ENCODE measurements at places on chromosomes 2 and 18. TPM values are rescaled to one million over a fixed set of nuclear protein-coding genes. Genes with fewer than 3 reads are reported as not detected.

GRCh38 chr18:13273800-13274199 is 55.2 kb downstream of the LDLRAD4 start:
- no peak for DNase-seq
- peaks cover 10% of the 10 kb centered on the region for H3K27me3 ChIP-seq
- no peaks in the 10 kb centered on the region for H3K4me1 ChIP-seq
- no peak overlapping the region for H3K27ac ChIP-seq
- no peaks in the 10 kb centered on the region for H3K36me3 ChIP-seq

GRCh38 chr2:137992039-137992646 is 27.9 kb downstream of the HNMT start:
- no peaks in the 10 kb centered on the region for H3K36me3 ChIP-seq
- H3K4me3 ChIP-seq, result no peak overlapping the region
- H3K27me3 ChIP-seq, result peaks cover 2% of the 10 kb centered on the region
- no peaks in the 10 kb centered on the region for H3K4me1 ChIP-seq
- H3K27ac ChIP-seq, result no peak overlapping the region

GRCh38 chr18:78774741-78775141 is 204.9 kb upstream of the SALL3 start:
- peaks cover 2% of the 10 kb centered on the region for H3K27me3 ChIP-seq
- H3K4me3 ChIP-seq, result no peak overlapping the region
- H3K36me3 ChIP-seq, result peaks cover 9% of the 10 kb centered on the region
- H3K4me1 ChIP-seq, result no peaks in the 10 kb centered on the region
- no peak overlapping the region for H3K27ac ChIP-seq

- no peaks in the 10 kb centered on the region for H3K27me3 ChIP-seq
- H3K4me3 ChIP-seq, result no peak overlapping the region
- peak; percentile 46 for DNase-seq
- peak overlapping the region; percentile 34 for H3K27ac ChIP-seq
- peaks cover 44% of the 10 kb centered on the region for H3K4me1 ChIP-seq
These were observed 227.8 kb upstream of the RBMS1 start for GRCh38 chr2:160721089-160722040.

GRCh38 chr2:214730800-214731407 is 78.6 kb downstream of the BARD1 start:
- no peaks in the 10 kb centered on the region for H3K27me3 ChIP-seq
- H3K4me1 ChIP-seq, result no peaks in the 10 kb centered on the region
- H3K27ac ChIP-seq, result no peak overlapping the region
- no peak overlapping the region for H3K4me3 ChIP-seq
- DNase-seq, result no peak

- H3K27ac ChIP-seq, result no peak overlapping the region
- H3K4me1 ChIP-seq, result no peaks in the 10 kb centered on the region
- H3K36me3 ChIP-seq, result no peaks in the 10 kb centered on the region
These were observed 81.5 kb upstream of the YWHAQ start for GRCh38 chr2:9712263-9712662.

The ITGB1BP1 gene
- 205 TPM for total RNA-seq

The RNF149 gene
- 30.0 TPM for total RNA-seq

DNA sequence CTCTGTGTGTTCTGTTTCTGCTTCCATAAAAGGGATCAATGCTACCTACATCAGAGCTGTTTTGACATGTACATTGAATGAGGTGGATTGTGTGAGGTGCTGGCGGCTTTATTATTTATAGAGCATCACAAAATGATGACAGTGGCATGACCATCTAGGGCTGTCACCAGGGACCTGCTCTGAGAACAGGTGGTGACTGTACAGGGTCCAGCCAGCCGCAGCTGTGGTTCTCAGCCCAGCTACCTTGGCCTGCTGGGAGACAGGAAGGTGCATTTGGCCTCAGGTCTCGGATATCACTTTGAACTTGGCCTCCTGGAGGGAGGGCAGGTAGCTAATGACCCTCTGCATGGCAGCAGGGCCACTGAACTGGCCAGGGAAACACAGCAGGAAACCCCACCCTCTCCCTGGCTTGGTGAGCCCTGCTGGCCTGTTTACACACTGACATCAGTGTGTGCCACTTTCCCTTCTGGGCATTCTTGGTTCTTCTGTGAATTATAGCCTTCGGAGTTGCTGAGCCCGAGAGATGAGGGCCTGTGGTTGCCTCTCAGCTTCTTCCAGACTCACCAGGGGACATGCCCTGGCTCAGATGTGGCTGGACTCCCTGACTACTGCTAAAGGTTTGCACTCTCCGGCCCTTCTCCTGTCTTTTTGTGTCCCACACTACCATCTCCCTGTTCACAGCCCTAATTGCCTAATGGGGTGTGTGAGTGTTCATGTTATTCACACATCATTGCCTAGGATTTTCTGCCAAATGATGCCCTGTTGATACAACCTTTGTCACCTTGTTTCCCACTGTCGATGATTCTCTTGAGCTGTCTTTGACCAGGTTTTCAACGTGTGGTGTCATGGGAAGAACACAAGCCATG is 109.2 kb upstream of the RAB12 start:
- DNase-seq, result no peak
- peaks cover 46% of the 10 kb centered on the region for H3K27me3 ChIP-seq
- H3K4me1 ChIP-seq, result no peaks in the 10 kb centered on the region
- no peak overlapping the region for H3K27ac ChIP-seq
- no peak overlapping the region for H3K4me3 ChIP-seq

GRCh38 chr18:23042133-23042532 is 93.2 kb upstream of the CABLES1 start:
- H3K36me3 ChIP-seq, result peaks cover 17% of the 10 kb centered on the region
- peaks cover 31% of the 10 kb centered on the region for H3K4me1 ChIP-seq
- no peak overlapping the region for H3K27ac ChIP-seq
- no peak for DNase-seq
- H3K27me3 ChIP-seq, result peaks cover 4% of the 10 kb centered on the region

DNA sequence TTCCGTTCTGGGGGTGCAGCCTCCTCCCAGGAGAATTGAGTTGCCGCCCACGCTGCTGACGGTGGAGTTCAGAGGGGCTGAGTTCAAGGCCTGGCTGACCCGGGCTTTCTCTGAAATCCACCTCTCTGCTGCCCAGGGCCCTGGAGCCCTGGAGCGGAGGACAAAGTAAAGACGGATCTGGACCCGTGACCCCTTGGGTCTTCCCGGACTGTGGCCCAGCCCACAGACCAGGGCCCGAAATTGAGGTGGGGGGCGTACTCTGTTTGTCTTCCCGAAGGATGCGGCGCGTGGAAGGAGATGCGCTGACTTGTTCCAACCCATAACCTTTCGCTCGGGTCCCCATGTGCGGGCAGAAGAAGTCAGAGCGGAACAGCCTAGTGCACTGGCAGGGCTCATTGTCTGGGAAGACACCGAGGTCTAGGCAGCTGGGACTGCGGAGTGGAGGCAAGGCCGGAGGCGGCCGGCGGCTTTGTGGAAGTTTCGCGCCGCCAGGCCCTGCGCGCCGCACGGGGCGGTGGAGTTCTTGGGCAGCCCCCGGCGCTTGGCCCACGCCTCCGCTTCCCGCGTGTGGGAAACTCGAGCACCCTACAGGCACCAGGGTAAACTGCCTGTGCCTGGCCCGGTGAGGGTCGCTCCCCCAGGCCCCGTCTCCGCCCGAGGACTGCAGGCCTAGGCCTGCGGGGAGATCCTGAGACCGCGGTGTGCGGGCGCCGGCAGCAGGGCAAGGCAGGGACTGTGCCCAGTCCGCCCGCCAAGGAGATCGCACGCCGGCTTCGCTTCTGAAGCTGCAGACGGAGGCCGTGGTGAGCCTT is 9.8 kb downstream of the POU3F3 start:
- DNase-seq, result no peak
- H3K36me3 ChIP-seq, result no peaks in the 10 kb centered on the region
- no peaks in the 10 kb centered on the region for H3K4me1 ChIP-seq
- no peak overlapping the region for H3K4me3 ChIP-seq
- H3K27ac ChIP-seq, result no peak overlapping the region

DNA sequence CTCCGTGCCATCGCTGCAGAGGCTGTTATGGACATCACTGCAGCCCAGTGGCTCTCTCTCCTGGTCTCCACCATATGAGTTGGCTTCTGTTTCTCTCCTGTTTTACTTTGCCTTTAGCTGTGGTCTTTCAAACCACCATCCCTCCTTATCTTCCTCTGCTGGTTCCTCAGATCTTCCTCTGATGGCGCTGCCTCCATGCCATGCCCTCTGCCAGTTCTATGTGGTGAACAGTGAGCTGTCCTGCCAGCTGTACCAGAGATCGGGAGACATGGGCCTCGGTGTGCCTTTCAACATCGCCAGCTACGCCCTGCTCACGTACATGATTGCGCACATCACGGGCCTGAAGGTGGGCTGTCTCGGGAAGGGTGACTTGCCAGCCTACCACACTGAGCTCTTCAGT is 13.1 kb downstream of the TYMS start:
- H3K4me3 ChIP-seq, result no peak overlapping the region
- peaks cover 40% of the 10 kb centered on the region for H3K36me3 ChIP-seq
- peaks cover 2% of the 10 kb centered on the region for H3K27me3 ChIP-seq
- H3K4me1 ChIP-seq, result no peaks in the 10 kb centered on the region
- no peak for DNase-seq

The NT5C1B gene
- not detected for total RNA-seq

DNA sequence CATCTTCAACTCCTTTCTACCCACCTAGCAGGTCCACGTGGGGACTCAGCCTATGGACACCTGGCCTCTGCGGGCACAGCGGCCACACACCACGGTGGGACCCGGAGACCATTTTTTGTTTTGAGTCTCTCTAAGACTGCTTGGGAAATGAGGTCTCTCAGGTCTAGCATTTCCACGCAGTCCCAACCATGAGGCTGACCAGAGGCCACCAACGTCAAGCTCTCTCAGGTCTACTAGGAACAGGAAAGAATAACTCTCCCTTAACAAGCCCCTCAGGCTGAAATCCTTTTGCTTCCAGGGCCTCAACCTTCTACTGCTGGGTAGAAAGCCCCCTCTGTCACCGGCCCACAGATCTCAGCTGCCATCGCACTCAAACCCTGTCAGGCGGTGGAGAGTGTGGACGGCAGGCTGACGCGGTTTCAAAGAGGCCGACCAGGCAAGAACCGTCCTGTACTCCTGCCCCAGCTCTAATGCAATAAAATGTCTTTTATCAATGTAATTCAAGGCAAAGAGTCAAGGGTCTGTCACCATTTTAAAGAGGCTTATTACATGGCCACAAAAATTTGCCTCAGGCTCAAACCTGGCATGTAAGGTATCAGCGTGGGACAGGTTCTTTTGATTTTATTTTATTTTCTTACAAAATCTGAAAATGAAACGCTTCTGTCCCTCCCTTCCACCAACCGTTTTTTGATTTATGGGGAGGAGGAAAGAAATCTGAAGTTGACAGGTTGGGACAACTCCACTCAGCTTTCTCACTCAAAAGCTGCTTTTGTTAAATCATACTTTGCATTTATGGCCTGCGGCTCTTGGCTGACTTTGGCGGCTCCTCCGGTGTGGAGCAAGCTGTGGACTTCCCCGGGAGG is 74.0 kb downstream of the BCL11A start:
- no peaks in the 10 kb centered on the region for H3K36me3 ChIP-seq
- H3K4me1 ChIP-seq, result peaks cover 39% of the 10 kb centered on the region
- DNase-seq, result no peak
- no peak overlapping the region for H3K4me3 ChIP-seq
- H3K27me3 ChIP-seq, result no peaks in the 10 kb centered on the region
- H3K27ac ChIP-seq, result no peak overlapping the region

The LIPG gene
- total RNA-seq, result not detected

- no peak for DNase-seq
- H3K27ac ChIP-seq, result no peak overlapping the region
- H3K4me1 ChIP-seq, result peaks cover 22% of the 10 kb centered on the region
- H3K36me3 ChIP-seq, result peaks cover 5% of the 10 kb centered on the region
- H3K27me3 ChIP-seq, result no peaks in the 10 kb centered on the region
These were observed 125.3 kb downstream of the ZFP36L2 start for GRCh38 chr2:43100883-43101662.

The OR6B2 gene
- not detected for total RNA-seq

DNA sequence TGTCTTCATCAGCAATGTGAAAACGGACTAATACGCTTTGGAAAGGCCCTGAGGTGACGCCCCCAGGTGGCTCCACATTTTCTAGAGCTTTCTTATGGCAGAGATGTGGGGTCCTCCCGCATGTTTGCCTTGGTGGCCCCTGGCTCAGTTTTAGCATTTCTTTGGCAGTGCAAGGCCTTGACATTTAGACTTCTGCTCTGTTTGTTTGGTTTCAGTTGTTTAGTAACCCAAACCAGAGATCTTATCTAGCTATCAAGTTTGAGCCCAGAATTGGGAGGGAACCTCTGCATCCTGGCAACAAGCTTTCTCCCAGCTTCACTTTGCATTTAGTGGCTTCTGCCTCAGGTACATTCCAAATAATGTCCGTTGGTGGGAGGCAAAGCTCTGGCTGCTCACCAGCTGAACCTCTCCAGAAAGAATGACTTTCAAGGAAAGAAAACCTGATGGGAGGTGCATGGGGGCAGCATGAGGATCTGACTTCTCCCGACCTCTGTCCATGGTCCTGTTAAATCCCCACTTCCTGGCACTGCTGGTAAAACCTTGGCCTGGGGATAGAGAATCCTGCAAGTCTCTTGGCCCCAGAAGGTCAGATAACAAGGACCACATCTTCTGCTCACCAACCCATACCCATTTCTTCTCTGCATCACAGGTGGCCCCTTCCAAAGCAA is 12.0 kb upstream of the MBP start:
- H3K27me3 ChIP-seq, result peaks cover 10% of the 10 kb centered on the region
- peaks cover 7% of the 10 kb centered on the region for H3K4me1 ChIP-seq
- peaks cover 14% of the 10 kb centered on the region for H3K36me3 ChIP-seq

The LRRTM1 gene
- not detected for total RNA-seq

- no peak for DNase-seq
- H3K27ac ChIP-seq, result 0 out of 2 replicates have a peak overlapping the region, but pooled peaks have one; percentile 2
- H3K4me3 ChIP-seq, result peak overlapping the region; percentile 24
- peaks cover 16% of the 10 kb centered on the region for H3K4me1 ChIP-seq
- H3K36me3 ChIP-seq, result peaks cover 29% of the 10 kb centered on the region
These were observed 32.5 kb downstream of the SLC66A3 start for GRCh38 chr2:11187731-11188130.

GRCh38 chr2:232882085-232882484 is 12.0 kb downstream of the SNORC start:
- H3K4me3 ChIP-seq, result no peak overlapping the region
- H3K27ac ChIP-seq, result no peak overlapping the region

GRCh38 chr2:14422426-14422825 is 210.1 kb upstream of the LRATD1 start:
- DNase-seq, result peak; percentile 40
- peaks cover 1% of the 10 kb centered on the region for H3K27me3 ChIP-seq
- peak overlapping the region; percentile 25 for H3K4me3 ChIP-seq
- peak overlapping the region; percentile 55 for H3K27ac ChIP-seq
- peaks cover 68% of the 10 kb centered on the region for H3K4me1 ChIP-seq

The CFC1 gene
- not detected for total RNA-seq

The LYG2 gene
- not detected for total RNA-seq

DNA sequence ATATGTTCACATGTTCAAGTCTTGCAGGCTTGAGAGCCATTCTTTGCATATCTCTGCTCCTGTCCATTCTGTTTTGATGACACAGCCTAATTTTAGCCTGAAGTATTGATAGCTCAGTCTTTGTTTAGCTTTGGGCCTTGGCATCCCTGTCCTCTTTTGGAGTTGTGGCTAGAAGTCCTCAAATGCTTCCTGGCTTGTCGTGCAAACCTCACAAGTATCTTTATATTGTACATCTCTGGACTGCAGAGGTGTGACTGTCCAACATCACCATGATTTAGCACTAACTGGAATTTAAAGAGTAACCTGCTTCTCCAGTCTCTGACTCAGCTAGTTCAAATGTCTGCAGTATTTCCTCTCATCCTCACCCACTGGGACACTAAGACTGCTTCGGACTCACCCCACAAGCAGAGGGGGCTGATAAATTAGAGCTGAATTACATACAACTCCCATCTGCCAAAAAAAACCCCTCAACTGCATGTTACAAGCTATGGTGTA is 11.7 kb downstream of the PFN4 start:
- H3K27me3 ChIP-seq, result peaks cover 2% of the 10 kb centered on the region
- peaks cover 48% of the 10 kb centered on the region for H3K4me1 ChIP-seq
- peak; percentile 14 for DNase-seq
- peaks cover 32% of the 10 kb centered on the region for H3K36me3 ChIP-seq

The AMER3 gene
- not detected for total RNA-seq

- peaks cover 2% of the 10 kb centered on the region for H3K27me3 ChIP-seq
- no peak for DNase-seq
- H3K4me3 ChIP-seq, result no peak overlapping the region
- H3K4me1 ChIP-seq, result peaks cover 11% of the 10 kb centered on the region
- H3K36me3 ChIP-seq, result no peaks in the 10 kb centered on the region
These were observed 60.4 kb downstream of the FAM117B start for GRCh38 chr2:202695166-202695565.

Measured in HFFc6 (cell line).